Natural killer cell treated with Interleukin-12 subunit alpha and Interleukin-12 subunit beta and Interleukin-15 and Interleukin-18, amount 100 ng/mL, for 72 hours (primary cell): ENCODE measurements at places on chromosomes 7 and 10. TPM values are rescaled to one million over a fixed set of nuclear protein-coding genes. Genes with fewer than 3 reads are reported as not detected.

DNA sequence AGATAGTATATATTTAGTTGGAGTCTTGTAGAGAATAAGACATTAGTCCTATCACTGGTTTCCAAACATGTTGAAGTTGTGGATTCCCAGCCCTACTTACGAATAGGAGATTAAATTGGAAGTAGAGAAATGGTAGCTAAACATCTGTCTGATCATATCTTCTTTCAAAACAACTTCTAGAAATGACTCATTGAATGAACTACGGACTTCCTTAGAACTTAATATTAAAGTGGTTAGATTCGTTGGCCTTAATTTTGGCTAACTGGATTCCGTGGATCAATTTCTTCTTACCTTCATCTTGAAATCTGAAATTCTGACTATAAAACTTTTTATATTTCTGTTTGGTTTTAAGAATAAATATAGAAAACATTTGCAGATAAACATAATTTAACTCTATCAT, 3.4 kb downstream of the PHF14 start:
- no peak for DNase-seq

- DNase-seq: no peak
Measured at GRCh38 chr7:158975526-158976467, 119.4 kb downstream of the DYNC2I1 start.

GRCh38 chr10:79425074-79425532, 20.3 kb downstream of the ZCCHC24 start:
- DNase-seq: peak; percentile 51

DNA sequence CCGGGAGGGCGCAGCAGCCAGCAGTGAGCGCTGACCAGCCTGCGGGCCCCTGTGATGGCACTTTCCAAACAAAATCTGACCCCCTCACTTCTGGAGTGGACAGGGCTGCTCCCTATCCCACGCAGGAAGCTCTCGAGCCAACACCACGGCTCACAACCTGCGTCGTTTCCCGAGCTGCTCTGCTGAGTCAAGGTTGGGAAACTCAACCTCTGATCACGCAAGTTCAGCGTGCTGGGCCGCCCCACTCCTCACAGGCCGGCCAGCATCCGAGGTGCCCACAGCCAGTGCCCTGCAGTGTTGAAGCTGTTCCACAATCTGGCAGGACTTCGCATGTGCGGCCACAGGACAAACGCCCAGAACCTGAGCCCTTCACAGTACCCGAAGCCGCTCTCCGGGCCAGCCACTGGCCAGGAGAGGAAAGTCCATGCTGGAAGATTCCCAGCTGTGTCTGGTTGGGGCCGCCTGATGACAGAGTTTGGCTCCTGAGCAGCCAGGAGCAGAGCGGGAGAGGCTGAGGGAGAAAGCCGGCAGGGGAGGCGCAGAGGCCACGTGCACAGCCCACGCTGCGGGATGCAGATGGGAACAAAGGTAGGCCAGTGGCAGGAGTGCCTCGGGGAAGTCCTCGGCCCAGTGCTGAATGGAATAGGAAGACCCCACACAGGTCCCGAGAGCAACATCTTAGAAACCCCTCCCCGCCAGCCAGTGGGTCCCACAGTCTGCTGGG, 263.3 kb upstream of the TCERG1L start:
- DNase-seq: no peak

GRCh38 chr10:45008524-45009161, 7.9 kb downstream of the ZNF22 start:
- DNase-seq: no peak

DNA sequence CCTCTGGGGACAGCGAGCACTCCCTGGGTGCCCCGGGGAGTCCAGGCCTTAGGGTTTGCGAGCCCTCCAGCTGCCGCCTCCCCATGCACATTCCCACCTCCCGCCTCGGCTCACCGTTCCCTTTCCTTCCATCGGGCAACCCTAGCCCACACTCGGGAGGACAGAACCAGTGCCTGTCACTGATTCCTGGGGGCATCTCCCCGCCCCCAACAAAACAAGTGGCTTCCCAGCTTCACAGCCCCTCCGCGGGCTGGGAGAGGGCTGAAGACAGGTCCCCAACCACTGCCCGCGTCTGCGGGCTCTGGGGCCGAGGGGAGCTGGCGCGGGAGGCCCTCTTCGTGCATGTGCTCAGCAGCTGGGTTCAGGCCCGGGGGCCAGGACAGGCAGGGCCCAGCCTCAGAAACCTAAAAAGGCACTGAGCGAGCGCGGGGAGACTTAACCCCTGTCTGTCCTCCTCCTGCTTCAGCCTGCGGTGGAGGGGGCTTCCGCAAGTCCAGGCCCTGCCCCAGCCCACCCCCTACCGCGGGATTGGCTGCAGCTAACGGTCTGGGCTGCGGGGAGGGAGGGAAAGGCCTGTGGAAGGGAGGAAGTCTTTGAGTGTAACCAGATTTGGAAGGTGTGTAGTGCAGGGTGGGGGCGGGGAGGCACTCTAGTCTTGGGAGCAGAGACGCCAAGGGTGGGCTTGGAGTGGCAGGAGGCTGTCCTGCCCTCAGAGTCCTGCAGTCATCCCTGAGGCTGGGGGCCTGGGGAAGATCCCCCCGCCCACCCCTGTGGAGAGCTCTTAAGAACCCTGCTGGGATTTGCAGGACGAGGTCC, 1.2 kb downstream of the FLNC start:
- DNase-seq: no peak

GRCh38 chr7:83486957-83487356, 162.0 kb downstream of the SEMA3E start:
- no peak for DNase-seq

DNA sequence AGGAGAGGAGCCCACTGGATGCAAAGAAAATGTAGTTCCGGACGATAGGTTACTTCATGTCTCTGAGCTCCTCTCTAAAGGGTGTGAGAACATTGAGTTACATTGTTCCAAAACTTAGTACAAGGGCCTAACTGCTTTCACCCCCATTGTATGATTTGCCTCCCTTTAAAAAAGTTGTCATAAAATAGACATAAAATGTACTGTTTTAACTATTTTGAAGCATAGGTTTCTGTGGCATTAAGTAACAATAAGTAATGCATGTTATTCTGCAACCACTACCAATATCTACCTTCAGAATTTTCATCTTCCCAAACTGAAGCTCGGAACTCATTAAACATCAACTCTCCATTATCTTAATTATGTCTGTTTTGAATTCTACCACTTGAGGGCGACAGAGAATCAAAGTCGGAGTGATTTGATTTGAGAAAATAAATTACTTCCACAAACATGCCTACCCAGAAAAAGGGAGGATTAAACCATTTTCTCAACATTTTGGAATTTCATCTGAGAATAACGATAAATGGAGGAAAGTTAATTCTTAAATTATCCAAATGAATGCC, 2.7 kb downstream of the IGFBP1 start:
- DNase-seq: no peak

GRCh38 chr7:157865351-157866165, 528.8 kb downstream of the DNAJB6 start:
- DNase-seq: no peak

DNA sequence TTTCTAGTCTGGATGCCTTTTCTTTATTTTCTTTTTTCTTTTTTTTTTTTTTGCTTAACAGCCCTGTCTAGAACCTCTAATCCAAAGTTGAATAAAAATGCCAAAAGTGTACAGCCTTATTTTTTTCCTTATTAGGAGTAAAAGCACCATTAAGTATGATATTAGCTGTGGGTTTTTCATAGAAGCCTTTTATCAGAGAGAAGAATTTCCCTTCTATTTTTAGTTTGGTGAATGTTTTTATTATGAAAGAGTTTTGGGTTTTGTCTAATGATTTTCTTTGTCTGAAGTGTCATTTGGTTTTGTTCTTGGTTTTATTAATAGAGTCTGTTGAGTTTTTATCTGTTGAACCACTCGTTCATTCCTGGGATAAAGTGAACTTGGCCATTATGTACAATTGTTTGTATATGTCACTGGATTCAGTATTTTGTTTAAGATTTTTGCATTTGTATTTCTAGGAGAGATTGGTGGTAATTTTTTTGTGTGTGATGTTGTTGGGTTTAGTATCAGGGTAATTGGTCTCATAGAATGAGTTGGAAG, 49.5 kb downstream of the PALS2 start:
- no peak for DNase-seq

- no peak for DNase-seq
Measured at GRCh38 chr7:29548823-29549222, 14.8 kb upstream of the PRR15 start.

- DNase-seq: no peak
Measured at GRCh38 chr10:101258179-101258885, 29.1 kb upstream of the LBX1 start.

DNA sequence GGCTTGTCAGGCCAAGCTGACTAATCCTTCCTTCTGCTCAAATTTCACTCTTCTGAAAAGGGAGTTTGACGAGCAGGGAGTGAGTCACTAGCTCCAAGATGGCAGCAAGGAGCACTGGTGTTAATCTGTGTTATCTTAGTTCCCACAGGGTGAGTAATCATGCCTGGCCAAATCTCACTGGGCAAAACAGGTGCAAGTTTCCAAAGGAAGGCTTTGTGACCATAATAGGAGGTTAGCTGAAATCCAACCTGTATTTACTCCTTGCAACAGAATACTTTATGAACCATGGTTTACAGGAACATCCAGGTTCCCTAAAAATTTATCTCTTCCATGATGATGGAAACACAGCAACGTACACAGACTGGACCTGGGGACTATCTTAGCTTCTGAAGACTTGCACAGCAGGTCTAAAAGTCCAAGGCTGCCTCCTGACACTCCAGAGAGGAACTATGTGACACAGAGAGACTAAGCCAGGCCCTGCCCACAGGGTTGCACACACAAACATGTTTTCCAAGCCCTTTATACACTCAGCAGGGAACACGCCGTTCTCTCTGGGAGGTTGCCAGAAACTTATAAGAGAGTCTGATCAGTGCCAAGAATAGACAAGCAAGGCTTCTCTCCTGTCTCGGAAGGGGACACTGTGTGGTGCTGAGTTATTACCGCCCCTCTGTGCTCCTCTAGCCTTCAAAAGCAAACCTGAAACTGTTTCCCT, 46.3 kb downstream of the PDK4 start:
- no peak for DNase-seq

DNA sequence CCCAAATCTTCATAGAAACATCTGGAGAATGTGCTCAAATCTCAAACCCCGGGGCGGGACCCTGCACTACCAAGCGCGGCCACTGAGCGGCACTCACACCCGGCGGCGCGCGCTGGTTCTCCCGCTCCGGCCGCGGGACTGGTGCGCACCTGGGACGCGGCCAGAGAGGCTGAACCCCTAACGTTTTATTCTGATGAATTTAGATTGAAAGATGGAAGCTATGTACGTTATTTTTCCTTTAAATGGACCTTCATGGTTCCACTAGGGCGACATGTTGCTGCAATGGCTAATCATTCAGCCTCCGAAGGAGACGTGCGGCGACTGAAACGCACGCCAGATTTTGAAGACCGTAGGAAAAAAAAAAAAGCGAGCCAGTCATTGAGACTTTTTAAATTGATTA, 107.0 kb upstream of the INSIG1 start:
- DNase-seq: peak; percentile 64

DNA sequence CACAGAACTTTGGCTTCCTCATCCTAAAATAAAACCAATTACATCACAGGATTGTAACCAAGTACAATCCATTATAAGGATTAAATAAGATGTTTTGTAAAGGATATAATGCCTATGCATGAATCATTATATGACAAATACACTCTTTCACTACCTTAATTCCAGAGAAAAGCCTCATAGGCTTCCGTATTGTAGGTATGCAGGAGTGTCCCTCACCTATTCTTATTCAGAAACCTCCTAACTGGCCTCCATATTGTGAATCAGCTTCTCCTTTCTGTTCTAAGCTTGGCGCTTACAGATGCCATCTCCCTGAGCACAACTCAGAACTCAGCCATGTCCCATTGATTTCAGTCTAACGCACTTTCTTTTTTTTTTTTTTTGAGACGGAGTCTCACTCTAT, 69.6 kb upstream of the CAPZA2 start:
- DNase-seq: no peak

DNA sequence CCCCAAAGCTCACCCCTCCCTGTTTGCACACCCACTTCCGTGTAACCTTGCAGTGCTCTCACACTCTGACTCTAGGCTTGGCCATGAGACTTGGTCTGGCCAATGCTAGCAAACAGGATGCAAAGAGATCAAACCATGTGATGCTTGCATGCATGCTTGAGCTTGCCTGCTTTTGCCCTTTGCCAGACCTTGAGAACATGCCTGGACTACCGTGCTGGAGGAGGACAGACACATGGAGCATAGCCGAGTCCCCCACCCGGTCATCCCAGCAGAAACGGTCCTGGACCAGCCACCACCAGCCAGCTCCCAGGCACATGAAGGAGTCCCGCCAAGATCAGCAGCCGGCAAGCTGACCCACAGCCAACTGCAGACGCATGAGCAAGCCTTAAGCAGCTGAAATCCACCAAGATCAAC, 23.4 kb downstream of the PYROXD2 start:
- no peak for DNase-seq

DNA sequence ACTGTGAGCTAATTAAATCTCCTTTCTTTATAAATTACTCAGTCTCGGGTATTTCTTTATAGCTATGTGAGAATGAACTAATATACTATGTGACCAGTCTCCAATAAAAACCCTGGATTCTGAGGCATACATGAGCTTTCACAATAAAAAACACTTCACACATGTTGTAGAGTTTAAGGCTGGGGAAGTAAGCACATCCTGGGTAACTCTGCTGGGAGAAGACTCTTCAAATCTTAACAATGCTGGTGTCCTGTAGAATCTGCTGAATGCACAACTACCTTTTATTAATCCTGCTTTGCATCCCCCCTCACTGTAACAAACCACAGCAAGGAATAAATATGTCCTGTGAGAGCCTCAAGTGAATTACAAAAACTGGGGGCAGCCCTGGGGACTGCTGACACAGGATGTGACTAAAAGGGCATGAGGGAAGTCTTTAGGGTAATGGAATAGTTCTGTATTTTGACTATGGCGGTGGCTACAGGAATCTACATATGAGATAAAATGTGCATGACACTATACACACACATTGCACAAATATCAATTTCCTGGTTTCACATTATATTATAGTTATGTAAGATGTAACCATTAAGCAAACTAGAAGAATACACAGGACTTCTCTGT, 45.1 kb upstream of the KCTD7 start:
- DNase-seq: no peak

Gene CALML5
- not detected for total RNA-seq

Gene SHTN1
- total RNA-seq: not detected

Gene FAM171A1
- 0.24 TPM for total RNA-seq

Gene SEMA3D
- not detected for total RNA-seq

Gene CFAP43
- total RNA-seq: not detected

Gene C7orf33
- total RNA-seq: not detected

Gene CFAP46
- 0.19 TPM for total RNA-seq

Gene CNNM2
- total RNA-seq: 6.2 TPM

Gene STRA8
- total RNA-seq: not detected

Gene CASD1
- 28.9 TPM for total RNA-seq

Gene EFCAB10
- total RNA-seq: not detected

Gene HTR5A
- not detected for total RNA-seq

Gene CPEB3
- total RNA-seq: 4.8 TPM

Gene C10orf71
- total RNA-seq: not detected
